ENCODE measurements at places on chromosomes 1 and 21.

- DNase-seq, result no peak
Observed at GRCh38 chr1:232568906-232569553, 60.9 kb downstream of the SIPA1L2 start.

DNA sequence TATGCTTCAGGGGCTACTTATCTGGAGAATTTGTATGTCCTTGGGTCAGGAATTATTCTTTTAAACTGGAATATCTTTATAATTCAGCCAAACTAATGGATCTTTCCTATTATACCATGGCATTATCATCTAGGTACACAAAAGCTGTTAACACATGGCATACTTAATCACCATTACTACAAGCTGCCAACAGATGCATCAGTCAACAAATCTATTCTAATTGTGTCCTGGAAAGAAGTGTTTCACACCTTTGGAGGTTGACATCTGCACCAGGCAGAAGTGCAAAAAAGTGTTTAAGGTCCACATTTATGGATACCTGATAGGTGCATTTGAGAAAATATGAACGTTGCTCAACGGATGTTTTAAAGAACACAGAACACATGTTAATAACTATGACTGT lies 470.2 kb upstream of the ADGRL2 start:
- DNase-seq, result no peak

DNA sequence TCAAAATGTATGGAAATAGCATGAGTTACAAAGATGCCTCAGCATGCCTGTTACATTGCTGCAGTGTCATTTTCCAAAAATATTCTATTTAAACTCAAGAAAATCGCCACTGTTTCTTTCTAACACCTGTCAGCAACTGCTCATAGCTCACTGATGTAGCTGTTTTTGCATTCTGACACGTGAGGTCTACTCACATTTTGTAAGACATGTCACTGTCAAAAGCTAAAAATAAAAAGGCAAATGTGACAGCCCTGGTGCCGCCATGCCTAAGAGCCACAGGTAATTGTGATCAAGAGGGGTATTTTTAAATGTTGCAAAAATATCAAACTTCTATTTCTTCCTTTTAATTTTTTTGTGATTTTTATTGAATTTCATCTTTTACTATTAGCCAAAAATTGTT lies 556.2 kb upstream of the TMPRSS15 start:
- DNase-seq, result no peak

DNA sequence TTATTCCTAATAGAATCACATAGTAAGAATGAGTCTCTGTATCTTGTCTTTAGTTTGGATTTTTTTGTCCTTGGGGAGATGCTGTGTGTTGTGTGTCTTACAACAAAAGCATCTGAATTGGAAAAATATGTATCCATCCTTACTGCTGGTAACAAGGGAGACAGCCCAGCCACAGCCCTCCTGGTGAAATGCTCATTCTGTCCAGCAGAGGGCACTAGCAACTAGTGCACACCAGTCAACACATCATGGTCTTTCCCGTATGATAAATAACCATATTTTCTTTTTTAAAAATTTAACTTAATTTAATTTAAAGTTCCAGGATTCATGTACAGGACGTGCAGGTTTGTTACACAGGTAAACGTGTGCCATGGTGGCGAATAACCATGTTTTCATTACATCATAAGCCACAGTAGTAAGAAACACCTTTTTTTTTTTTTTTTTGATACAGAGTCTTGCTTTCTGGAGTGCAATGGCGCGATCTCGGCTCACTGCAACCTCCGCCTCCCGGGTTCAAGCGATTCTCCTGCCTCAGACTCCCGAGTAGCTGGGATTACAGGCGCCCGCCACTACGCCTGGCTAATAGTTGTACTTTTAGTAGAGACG lies 245.1 kb downstream of the PTBP2 start:
- peak; percentile 73 for DNase-seq

DNA sequence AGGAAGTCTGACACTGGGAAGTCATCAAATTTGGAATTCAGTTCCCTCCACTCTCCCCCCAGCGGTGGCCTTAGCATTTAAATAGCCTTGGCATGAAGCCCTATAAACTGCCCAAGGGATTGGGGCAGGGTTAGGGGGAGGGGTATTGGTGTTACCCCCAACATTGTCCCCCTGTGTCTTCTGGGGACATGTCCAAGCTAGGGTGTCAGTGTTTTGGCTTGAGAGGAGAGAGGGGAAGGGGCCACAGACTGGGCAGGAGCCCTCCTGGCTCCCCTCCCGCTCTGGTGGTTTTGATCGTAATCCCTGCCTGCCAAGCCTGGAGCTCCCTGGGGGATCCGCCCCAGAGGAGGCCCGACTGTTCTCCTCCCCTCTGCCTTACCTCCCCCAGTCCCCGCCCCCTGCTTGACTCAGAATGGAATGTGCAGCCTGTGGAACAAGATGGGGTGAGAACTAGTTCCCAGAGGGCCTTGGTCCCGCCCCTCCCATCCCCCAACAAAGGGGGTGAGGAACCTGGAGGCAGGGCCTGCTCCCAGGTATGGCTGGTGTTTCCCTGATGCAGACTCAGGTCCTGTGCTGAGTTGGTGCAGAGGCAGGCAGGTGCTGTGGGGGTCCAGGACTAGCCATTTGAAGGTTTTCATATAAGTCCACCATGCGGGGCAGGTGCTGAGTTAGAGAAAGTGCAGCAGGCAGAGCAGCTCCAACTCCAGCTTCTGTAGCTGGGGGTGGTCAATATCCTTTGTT lies 7.4 kb downstream of the SOX13 start:
- no peak for DNase-seq

DNA sequence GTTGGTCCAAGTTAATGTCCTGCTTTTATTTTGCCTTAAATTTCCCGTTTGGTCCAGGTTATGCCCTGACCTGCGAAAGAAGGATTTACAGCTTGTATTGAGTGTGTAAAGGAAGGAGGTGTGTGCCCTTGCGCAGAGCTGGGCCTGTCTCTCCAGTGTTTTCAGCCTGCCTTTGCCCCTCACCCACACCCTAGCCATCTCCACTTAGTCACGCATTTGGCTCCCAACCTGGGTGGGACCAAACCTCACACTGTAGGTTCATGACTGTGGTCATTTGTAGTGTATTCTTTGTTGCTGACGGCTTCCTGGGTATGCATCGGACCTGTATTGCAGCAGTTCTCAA lies 572 bp upstream of the SRSF10 start:
- peak; percentile 51 for DNase-seq

DNA sequence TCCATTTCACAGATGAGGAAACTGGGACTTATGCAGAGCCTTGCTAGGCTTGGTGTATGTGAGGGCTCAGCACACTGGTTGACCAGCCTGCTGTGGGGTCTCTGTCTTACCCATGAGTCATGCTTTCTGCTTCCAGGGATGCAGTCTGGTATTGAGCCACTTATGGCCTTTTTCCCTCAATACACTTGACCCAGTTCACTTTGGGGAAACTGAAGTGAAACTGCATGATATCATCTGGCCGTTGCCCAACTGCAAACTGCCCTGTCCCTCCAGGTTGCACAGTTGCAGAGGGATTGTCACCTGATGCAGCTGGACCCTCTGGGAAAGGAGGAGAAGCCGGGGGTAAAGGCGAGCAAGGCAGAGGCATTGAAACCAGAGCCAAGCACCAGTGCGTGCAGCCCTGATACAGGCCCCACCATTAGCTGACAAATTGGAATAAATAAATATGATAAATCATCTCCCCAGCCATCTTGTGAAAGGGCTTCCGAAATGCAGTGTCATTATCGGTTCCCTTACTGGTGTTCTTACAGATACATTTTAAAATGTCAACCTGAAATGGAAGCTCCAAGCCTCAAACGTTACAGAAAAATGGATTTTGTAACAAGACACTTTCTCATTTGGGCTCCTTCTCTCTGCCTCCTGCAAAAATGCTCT lies 39.3 kb upstream of the DUSP10 start:
- DNase-seq, result no peak

- no peak for DNase-seq
Observed at GRCh38 chr1:115365738-115366137, 27.7 kb upstream of the NGF start.

DNA sequence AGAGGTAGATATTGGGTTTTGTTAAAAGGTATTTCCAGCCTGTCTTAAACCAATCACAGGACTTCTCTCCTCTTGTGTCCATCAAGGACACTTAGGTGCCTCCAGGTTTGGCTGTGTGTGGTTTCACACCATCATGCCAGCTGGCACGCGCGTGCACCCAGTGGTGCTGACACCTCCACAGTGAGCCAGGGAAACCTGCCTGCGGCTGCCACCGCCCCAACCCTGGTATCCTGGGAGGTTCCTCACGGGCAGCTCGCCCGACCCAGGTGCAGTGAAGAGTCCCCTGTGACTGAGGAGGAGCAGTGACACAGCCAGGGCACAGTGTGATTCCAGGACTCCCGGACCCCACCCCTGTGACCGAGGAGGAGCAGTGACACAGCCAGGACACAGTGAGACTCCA lies 13.2 kb upstream of the COL6A2 start:
- no peak for DNase-seq

DNA sequence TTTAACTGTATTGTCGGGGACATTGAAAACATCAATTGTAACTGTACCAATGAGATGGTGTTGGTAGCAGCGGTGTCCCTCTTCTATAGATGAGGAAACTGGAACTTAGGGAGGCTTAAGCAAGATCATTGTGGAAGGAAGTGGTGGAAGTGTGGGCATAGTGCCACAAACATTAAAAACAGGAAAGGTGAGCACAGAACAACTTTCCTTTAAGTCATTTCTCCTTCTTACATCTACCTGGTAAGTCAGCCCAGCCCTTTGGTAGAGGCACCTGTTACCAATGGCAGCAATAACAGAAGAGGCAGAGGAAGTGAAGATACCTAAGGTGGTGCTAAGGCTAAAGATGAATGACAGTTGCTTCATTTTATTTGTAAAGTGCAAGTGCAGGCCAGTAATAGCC lies 12.0 kb upstream of the CTSS start:
- DNase-seq, result no peak

DNA sequence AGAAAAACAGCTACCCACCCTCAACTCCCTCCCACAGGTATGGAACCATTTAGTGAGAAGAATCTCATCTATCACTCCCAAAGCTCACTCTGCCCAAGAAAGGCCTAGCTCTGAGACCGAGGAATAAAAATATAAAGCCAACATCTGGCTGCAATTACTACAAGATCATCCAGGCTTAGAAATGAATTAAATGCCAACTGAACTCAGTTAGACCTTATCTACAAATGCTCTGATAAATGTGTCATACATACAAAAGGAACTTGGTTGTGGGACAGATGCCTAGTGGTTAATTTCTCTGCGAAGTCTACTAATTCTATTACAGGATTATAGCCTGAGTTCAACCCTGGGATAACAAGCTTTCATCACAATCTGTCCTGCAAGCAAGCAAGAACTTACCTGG lies 6.7 kb downstream of the ADIPOR1 start:
- no peak for DNase-seq

GRCh38 chr1:29531596-29531995 lies 295.3 kb downstream of the PTPRU start:
- no peak for DNase-seq

DNA sequence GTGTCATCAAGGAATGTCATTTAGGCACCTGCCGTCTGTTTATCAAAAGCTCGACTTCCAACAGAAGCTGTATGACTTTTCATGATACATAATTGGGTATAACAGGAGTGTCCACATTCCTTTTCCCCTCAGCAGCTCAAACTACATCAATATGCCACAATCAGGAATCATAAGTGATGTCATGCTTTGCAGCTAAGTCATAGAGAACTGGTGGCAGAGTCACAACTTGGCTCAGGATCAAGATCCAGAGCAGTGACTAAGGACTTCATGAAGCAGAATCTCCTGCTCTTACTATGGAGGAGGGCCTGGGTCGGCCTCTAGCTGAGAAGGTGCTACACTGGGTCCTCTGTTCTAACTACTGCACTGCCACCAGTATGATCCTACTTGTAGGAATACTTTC lies 36.5 kb upstream of the AGBL4 start:
- DNase-seq, result no peak

DNA sequence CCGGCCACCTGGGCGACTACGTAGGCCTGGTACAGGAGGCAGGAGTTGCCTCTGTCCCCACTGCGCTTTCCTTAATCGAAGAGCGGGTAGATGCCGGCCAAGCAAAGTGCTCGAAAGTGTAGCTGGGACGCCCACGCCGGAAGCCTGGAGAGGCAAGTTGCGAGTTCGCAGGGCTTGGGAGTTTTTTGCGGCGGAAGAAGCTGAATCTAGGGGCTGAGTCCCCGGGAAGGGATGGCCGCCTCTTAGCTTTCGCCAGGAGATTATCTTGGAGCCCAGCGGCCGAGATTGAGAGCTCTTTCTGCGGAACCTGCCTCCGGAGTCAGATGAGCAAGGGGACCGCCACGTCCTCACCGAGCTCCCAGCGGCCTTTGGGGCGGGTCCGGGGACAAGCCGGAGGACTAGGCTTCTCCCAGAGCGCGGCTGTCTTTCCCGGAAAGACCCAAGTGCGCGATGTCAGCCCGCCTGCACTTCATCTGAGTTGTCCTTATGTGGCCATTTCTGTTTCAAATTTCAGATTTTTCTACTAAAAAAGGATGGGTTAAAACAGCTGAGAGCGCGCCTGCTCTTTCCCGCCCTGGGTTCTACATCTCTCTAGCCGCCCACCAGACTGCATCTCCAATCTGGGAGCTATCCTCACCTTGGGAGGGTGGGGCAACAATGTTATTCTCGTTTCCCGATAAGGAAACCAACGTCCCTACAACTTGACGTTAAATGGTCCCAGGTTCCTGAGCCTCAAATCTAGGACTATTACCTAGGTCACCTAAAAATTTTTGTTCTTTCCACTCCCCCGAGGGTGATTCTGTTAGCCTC lies 12.4 kb upstream of the TBX15 start:
- DNase-seq, result no peak

GRCh38 chr1:212754680-212755079 lies 36.9 kb downstream of the NSL1 start:
- DNase-seq, result peak; percentile 12

All from CD4-positive, alpha-beta T cell treated with Interleukin-17A for 4 hours (primary cell).